ENCODE measurements at places on chromosomes 2 and 18.

DNA sequence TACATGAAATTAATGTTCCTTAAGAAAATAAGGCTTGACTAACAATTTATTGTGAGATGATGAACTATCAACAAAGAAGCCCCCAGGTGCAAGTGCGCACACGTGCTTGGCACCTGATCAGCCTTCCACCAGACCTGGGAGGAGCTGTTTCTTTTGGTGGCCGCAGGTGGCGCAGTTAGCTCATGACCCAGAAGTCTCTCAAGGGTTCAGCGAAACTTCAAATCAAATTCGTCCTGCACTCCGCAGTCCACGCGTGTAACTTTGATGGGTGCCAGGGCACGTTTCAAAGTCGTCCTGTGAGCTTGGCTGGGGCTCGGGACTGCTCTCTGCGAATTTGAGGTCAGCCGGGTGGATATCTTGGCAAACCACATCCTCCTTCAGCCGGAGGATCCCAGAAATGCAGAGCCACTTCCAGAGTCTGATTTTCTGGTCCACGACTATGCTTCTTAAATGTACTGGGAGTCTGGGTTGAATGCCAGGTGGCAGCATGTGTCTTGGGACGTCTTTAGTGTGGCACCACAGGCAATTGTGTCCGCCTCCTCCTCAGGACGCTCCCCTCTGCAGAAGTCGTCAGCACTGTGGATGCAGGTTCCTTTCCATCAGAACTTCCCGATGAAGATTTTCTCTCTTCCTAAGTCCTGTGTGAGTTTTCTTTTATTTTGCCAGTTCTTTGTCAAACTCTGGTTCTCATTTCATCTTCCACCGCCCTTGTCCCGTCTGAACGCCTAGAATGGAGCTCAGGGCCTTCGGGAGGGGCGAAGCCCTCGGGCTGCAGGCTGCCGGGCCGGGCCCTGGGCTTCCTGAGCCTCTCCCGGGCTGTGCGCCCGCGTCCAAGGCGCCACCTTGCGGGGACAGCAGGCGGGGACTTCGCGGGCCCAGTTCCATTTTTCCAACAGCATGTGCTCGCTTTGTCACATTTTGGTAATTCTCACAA lies 61.3 kb upstream of the RAPGEF4 start:
- DNase-seq = no peak

DNA sequence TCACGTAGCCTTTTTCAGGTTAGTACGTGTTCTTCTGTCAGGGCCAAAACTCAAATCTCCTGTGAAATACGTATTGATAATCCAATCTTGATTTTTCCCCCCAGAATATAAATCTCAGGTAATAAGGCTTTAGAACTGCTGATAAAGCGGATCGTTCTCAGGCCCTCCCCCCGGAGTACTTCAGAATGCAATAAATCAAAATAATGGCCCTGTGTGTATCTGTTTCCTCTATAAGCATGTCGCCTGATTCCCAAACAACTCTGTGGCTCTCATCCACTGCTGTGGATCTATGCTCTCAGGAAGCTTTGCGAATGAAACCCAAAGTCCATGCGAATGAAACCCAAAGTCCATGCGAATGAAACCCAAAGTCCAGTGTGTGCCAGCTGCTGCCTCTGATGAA lies 49.4 kb downstream of the IMPA2 start:
- no peak for DNase-seq

DNA sequence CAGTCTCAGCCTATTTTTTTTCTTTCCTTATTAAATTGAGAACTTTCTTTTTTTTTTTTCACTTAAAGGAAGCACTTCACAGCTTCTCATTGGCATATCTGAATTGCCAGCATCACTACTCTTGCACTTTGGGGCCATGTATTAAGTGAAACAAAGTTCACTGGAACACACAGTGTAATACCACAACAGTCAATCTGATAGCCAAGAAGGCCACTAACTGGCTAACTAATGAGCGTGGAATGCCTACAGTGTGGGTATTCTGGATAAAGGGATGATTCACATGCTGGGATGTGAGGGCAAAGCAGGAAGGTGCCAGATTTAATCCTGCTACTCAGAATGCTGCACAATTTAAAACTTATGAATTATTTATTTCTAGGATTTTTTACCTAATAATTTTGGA lies 11.7 kb upstream of the C18orf63 start:
- DNase-seq = no peak

DNA sequence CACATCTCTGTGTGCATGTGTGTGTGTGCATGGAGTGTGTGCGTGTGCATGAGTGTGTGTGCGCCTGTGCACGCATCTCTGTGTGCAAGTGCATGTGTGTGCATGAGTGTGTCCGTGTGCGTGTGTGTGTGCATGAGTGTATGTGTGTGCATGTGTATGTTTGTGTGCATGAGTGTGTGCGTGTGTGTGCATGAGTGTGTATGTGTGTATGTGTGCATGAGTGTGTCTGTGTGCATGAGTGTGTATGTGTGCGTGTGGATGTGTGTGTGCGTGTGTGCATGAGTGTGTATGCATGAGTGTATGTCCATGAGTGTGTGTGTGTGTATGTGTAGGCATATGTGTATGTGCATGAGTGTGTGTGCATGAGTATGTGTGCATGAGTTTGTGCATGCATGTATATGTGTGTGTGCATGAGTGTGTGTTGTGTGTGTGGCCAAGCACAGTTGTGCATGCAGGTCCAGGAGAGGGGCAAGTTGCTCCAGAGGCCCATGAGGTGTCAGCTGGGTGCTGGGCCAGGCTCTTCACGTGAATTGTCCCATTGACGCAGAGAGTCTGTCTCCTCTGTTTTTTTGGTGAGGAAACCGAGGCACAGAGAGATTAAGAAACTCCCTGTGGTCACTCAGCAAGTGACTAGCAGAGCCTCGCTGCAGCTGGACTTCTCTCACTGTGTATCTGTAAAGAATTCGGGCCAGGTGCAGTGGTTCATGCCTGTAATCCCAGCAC lies 75.5 kb downstream of the ASB1 start:
- DNase-seq = no peak

DNA sequence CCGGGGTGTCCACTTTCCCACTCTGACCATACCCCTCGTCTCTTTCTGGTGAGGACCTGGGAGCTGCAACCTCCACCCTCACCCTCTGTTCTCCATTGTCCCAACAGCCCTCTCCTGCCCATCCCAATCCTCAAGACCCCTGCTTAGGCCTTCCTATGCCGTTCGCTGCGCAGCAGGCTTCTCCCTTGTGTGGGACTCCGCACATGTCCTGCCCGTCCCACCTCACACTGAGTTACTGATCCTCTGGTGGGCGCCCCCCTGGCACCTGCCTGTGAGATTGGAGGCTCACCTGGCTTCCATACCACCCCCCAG lies 119.5 kb upstream of the SNTG2 start:
- DNase-seq = no peak

GRCh38 chr2:112118148-112118547 lies 20.0 kb upstream of the FBLN7 start:
- no peak for DNase-seq

DNA sequence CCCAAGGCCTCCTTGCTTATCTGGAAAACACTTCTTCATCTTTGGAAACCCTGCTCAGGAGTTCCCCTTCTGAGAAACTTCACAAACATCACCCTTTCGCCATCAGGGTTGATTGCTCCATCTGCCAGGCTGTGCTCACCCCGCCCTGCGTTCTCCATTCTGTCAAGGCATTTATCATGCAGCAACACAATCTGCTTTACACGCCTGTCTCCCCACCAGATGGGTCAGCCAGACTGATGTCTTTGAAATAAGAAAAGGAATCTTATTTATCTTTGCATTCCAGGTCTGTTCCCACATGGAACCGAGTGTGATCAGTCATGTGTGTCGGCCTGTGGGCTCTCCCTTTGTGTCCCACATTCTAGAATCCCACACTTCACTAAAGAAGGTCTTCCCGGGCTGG lies 110.0 kb upstream of the ARL4C start:
- no peak for DNase-seq

GRCh38 chr2:7774481-7774880 lies 857.3 kb downstream of the RNF144A start:
- no peak for DNase-seq

DNA sequence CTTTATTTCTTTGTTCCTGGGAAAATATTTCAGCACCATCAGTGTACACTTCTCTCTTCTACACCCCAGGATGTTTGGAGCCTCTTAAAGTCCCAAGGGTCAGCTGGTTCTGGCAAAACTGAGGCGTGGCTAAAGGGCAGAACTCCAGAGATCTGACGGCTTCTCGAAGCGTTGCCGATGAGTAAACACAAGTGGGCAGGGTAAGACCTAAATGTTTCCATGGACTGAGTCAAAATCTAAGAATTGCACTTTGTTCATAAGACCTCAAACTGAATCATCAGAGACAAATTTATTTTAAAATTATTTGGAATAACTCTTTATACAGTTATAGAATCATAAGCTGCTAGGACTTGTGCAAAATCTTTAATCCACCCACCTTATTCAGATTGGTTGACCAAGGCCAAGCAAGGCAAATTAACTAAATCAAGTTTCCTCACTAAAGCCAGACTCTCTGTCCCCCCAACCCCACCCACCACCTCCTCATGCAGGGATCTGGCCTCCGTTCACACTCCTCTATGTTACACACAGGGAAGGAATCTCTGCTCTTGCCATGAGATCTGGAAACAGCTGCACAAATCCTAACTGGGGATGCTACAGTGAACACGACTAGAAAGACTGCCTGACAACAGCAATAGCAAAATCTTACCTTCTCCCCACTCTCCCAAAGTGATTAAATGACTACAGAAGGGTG lies 342.6 kb upstream of the KLHL29 start:
- DNase-seq = no peak

DNA sequence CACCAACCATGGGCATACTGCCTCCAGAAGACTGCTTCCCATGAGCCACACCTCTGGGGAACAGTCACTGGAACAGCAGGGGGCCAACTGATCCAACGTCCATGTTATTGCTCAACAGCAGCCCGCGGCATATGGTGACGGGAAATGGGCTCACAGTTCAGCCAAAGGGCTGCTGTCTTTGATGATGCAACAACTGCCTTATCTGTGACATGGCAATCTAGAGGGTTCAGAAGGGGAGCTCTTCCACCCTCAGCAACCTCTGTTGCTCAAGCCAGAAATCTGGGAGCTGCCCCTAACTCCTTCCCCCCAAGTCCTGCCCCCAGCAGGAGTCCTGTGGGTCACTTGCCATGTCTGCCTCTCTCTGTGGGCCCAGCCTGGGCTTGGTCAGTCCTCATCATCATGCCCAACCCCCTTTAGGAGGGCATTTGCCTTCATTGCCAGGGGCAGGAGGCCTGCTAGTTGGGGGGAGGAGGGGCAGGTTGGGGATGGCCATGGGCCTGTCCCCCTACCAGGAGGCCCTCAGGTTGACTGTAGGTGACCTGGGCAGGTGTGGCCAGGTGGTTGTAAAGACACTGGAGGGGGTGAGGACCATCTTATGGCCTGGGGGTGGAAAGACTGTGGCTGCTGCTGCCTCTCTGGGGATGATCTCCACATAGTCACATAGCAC lies 212.9 kb downstream of the CYP26B1 start:
- no peak for DNase-seq

DNA sequence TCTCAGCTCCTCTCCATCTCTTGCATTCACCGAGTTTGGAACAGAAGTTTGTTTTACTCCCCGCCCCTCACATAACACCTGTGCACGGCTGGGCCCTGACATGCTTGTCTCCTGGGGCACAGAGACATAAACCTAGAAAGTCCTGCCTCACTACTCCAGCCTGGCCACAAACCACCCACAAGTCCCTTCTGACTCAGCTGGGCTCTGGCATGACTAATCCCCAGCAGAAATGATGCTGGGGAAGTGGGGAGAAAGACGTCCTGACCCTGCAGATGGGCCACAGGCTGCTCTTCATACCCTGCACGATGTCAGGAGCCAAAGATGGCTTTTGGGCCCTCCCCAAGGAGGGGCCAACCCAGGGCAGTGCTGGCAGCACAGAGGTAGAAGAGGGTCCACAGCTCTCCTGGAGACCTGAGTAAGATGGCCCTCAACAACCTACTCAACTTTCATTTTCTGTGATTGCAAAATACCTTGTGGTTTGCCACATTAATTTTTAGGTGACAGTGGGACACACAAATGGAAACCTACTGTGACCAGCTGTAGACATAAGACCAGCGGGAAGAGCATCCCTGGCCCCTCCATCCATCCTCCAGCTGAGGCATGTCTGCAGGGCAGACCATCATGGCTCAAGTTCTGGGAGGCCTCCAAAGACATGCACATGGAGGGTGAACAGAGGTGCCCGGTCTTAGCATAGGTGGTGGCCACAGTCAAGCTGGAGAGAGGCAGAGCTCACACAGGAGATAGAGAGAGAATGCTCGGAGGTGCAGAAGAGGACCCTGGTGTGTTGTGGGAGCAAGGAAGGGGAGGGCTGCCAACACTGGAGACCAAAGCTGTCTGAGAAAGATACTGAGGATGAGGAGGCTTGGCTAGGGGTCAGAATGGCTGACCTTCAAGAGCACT lies 40.0 kb downstream of the DNMT3A start:
- no peak for DNase-seq

GRCh38 chr2:217887841-217888701 lies 114.7 kb downstream of the TNS1 start:
- no peak for DNase-seq
